T47D (cell line): ENCODE measurements at places on chromosomes 7 and 10.

DNA sequence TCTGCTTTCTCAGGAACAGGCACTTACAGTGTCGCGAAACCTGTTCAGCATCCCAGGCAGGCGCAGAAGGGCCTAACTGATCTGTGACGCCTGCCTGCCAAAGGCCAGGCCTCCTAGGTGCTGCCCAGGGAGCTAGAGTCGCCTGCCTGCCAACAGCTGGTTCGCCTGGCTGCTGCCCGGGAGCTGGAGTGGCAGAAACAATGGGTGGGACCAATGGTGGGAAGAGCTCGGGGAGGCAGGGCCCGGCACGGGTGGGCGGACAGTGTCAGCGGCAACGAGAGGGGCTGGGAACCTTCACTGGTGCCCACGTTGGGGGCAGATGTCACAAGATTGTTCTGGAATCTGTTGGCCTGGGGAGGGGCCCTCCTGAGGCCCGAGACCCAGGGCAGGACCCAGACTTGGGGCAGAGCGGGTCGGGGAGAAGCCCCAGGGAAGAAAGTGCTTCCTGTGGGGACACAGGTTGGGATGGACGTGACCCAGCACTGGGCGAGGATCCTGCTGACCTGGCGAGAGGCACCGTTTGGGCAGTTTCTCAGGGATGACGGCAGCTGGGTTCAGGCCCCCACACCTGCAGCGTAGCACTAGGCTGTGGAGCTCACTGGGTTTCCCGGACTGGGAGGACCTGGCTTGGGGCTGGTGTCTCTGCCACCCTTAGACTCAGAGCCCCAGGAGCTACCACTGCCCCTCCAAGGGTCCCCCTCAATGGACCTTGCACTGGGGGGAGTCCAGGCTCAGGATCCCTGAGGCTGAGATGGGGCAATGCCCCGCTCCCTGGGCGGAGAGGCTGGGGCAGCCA is 181.8 kb downstream of the ELFN1 start:
- peak; percentile 88 for DNase-seq

GRCh38 chr7:730501-731439 is 3.7 kb upstream of the PRKAR1B start:
- no peak for DNase-seq

DNA sequence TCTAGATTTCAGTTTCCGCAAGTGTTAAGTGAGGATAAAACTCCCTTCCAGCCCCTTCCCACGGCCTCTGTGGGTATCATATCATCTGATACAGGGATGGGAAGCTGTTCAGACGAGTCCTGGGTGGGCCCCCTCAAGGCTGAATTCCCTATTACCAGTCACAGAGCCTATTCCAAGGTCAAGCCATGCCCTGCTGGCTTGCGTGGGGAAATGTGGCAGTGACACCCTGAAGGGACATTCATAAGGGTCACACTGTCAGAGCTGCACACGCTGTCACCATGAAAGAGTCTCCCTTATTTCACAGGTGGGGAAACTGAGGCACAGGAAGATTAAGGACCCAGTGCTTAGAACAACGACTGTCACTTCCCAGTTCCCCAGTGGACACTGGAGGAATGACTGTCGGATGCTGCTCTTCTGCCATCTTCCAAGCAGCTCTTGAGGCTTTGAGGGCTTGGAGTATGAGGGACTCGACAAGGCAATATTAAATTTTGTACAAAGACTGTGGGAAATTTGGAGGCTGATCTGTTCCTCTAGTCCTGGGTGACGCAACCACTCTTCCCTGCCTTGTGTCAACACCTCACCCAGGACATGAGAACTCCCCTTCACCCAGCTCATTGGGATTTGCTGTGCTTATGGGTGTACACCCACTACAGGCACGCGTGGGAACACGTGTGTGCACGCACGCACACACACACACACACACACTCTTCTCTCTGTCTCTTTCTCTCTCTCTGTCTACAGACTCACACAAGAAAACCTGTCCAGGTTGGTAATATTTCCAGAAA is 386.0 kb downstream of the RPS24 start:
- no peak for DNase-seq

GRCh38 chr7:43461349-43462024 is 121.4 kb upstream of the STK17A start:
- no peak for DNase-seq

GRCh38 chr7:6652446-6653011 is 15.4 kb downstream of the ZNF316 start:
- no peak for DNase-seq

GRCh38 chr7:108311446-108312168 is 144.6 kb downstream of the NRCAM start:
- DNase-seq, result no peak

DNA sequence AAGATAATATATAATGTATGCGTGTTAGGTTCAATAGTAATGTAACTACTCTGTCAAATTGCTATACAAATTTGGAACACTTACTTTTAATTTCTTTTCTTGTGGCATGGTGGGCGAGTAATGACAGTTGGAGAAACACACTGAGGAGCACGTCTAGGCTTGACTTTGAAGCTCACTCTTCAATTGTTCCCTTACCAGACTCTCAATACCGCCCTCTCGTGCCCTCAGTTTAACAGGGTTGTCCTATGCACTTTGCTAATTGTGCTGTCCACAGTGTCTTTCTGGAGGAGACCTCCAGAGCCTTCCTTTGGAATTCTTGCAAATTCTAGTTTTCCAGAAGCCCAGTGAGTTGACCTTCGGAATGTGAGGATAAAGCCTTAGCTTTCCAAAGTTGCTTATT is 107.2 kb upstream of the RELN start:
- DNase-seq, result no peak
